Glomerular endothelial cell (primary cell): ENCODE measurements at places on chromosomes 16 and 17.

DNA sequence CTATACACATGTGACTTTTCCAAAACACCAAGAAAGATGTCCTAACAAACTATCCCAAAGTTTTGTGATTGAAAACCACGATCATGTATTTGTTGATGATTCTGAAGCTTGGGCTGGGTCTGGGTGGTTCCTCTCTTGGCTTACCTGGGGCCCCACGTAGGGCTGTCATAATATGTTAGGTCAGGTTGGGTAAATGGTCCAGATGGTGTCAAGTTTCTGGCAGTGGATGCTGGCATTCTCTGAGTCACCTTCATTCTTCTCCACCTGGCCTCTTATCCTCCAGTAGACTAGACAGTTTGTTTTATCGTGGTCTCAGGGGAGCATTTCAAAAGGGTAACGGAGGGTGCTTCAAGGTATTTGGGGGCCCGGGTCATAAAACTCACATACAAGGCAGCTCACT is 39.4 kb downstream of the SYCE1L start:
- DNase-seq = no peak

DNA sequence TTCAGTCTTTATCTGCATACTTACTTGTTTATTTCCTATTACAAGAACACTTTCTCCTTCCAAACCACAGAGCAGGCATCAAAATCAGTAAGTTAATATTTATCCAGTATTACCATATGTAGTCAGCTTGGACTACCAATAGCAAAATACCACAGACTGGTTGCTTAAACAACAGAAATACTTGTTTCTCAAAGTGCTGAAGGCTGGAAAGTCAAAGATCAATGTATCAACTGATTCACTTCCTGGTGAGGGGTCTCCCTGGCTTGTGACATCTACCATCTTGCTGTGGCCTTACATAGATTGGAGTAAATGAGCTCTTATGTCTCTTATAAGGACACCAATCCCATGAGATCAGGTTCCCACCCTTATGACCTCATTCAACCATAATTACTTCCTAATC is 2.6 kb downstream of the STXBP4 start:
- no peak for DNase-seq

- DNase-seq = no peak
These were observed 3.4 kb upstream of the SPOP start for GRCh38 chr17:49681106-49681979.

- DNase-seq = no peak
These were observed 177.1 kb downstream of the RAB11FIP4 start for GRCh38 chr17:31568539-31568938.

GRCh38 chr16:4064950-4065352 is 51.3 kb downstream of the ADCY9 start:
- no peak for DNase-seq

GRCh38 chr17:49369760-49370159 is 7.7 kb upstream of the ZNF652 start:
- no peak for DNase-seq

DNA sequence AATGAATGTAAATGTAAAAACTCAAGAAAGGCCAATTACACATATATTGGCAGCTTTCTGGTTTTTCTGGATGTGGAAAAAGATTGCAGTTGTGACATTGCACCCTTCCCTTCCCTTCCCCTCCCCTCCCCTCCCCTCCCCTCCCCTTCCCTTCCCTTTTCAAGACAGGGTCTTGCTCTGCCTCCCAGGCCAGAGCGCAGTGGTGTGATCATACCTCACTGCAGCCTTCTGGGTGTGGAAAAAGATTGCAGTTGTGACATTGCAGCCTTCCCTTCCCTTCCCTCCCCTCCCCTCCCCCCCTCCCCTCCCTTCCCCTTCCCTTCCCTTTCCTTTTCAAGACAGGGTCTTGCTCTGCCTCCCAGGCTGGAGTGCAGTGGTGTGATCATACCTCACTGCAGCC is 41.7 kb downstream of the PIK3R5 start:
- DNase-seq = no peak

- DNase-seq = no peak
These were observed 13.4 kb upstream of the CDH5 start for GRCh38 chr16:66353055-66353454.

DNA sequence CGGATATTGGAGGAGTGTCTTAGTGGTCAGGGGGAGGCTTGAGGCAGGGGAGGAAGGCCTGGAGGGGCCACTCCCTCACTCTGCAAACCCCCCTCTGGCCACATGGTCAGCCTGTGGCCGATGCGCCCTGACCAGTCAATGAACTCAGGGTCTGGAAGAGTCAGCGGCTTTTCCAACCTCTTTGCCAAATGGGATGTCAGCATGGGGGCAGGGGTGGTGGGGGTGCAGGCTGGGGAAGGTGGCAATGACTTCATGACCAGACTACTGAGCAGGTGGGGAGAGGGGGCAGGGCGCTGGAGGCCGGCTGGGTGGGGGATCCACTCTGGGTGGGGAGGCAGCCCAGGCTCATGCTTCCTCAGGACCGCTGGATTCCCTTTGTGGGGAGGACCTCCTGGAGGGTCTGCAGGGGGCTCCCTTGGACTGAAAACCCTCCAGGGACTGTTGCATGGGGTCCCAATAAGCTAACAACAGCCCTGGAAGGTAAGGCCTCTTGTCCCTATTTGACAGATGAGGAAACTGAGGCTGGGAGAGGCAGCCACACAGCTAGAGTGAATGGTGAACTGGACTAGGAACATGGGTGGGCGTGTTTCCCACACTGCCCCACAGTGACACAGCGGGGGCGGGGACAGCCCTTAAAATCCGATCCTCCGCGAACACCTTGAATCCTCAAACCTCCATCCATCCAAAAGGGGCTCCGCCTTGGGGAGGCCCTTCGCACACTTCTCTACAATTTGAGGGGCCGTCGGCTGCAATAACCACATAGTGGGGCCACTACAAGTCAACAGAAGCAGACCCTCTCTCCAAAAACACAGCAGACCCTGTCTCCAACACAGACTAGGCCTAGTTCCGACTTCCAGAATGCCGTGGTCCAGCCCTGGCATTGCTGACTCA is 81.0 kb upstream of the TOB1 start:
- DNase-seq = no peak

DNA sequence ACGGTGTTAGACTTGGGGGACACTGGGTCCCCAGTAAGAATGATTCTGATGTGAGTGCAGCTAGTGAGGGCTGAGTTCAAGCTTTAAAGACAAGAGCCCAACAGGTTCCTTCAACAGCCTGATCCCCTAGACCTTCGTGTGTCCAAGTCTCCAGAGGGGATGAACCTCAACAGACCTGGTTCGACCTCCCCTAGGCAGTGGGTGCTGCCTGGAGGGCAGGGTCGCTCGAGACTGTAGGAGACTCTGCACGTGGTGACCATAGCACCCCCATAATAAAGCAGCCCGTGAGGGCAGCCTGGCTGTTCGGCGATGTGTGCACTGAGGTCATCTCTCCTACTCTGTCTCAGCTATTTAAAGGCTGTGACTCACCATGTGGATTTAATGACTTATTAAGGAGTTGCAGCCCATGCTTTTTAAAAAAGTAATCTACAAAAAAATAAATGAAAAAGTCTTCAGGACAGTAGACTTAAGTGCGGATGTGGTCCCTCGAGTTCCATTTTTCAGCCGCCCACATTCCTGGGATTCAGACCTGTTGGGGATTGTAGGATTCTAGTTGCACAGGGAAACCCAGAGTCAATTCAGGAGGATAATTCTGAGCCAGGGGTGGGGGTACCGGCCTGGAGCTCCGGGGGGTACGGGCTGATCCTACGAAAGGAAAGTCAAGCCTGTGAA is 23.4 kb upstream of the METRNL start:
- DNase-seq = no peak

- DNase-seq = no peak
These were observed 13.4 kb downstream of the RPTOR start for GRCh38 chr17:80558046-80558445.

DNA sequence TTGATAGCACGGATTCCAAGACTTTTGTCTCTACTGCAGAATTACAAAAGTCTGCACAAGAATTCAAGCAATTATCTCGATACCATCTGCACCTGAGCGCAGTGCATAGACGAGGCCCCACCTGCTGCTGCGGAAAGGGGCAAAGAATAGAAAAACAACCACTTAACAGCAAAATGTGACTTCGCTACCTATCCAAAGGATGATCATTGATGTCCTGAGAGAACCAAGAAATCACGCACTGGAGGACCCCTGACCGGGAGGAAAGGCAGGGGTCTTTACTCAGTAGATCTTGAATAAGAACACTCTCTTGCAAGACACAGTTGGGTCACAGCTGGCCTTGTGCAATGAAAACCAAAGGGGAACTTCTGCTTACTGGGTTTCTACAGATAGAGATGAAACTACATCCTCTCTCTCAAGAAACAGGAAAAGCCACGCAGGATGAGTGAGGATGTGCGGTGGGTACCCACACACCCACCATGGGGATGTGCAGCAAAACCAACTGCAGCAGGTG is 147.4 kb upstream of the RPH3AL start:
- no peak for DNase-seq

DNA sequence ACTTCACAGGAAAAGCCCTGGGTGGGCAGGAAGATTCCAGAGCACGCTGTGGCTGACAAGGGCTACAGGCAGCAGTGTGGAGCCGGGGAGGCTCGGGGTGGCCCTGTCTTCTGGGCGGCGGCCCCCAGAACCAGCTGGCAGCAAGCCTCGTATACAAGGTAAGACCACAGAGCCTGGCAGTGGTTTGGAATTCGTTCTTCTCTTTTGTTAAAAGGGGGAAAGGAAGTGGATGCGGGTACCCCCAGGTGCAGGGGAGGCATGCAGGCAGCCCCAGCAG is 6.0 kb downstream of the UBALD1 start:
- no peak for DNase-seq

GRCh38 chr16:10037751-10038150 is 144.5 kb downstream of the GRIN2A start:
- no peak for DNase-seq

DNA sequence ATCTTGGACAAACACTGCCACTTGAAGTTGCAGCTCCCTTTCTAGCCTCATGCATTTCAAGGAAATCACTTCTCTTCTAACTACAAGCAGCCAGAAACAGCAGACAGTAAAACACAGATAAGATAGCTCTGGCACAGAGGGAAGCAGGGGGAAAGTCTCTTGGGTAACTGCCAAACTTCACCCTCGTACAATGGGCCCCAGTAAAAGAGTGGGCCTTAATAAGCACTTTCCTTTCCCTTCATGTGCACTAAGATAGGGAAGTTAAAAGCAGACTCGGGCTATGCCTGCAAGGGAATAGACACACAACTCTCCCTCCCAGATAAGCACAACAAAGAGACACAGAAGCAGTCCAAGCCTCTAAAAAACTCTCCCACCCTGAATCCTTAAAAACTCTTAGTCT is 4.2 kb upstream of the KRTAP4-5 start:
- no peak for DNase-seq

DNA sequence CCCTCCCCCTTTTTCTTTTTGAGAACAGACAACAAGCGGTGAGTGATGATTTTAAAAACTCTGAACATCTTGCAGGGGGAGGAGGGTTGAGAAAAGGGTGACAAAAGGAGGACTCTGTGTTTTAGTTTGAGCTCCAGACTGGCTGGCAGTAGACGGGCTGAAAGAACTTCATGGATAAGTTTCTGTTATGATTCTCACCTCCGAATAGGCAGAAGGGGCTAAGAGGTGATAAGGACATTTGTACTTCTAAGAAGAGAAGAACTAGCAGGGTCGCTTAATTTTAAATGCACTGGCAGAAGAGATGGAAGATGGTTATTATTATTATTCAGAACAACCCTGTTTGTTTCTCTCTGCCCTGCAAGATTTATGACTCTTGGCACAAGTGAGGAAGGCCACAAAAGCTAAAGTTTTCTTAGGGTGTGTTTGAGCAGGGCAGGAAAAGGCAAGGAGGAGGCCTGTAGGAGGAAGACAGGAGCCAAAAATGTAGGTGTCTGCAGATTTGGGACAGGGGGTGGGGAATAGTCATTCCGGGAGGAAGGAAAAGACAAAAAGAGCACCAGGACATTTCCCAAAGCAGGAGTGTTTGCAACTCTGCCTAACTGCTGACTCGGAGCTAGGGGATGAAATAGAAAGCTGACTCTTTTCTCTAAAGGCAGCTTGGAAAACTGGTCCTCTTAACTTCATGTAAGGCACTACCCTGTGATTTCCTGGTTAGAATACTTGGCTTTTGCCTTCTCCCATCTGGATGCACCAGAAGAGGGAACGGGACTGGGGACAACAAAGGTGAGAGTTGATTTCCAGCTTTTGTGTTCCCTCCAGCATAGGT is 11.9 kb upstream of the HOXB2 start:
- DNase-seq = no peak

DNA sequence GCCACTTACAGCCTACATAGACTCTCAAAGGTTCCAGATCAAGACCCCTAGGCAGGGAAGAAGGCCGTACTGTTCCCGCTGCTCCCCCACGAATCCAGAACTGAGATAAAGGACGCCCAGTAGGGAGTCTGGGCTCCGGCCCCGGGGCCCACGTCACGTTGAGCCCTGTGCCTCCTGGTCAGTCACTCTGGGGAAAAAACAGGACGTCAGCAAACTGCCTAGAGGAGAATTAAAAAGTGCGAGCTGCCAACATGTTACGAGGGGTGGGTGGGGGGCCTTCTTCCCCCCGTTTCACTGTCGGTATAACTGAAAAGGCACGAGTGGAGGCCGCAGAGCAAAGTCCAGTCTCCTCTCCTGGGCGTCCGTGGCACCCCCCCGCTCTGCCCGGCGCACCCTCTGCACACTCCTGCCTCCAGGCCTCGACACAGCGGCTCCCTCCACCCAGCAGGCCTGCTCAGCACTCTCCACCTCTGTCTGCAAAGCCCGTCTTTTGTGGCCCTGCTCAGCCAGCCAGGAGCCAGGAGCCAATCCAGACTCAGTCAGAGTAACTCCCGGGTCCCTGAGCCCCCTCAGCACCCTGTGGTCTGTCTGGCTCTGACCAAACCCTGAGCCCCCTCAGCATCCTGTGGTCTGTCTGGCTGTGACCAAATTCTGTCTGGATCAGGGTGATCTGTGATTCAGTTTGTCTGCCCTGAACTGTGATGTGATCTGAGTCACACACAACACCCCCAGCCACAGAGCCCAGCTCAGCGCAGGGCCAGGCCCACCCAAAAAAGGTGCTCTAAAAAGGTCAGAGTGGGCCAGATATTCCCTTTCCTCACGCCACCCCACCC is 6.2 kb downstream of the ITGAE start:
- no peak for DNase-seq

- DNase-seq = no peak
These were observed 260.6 kb downstream of the CPPED1 start for GRCh38 chr16:12542818-12543699.

DNA sequence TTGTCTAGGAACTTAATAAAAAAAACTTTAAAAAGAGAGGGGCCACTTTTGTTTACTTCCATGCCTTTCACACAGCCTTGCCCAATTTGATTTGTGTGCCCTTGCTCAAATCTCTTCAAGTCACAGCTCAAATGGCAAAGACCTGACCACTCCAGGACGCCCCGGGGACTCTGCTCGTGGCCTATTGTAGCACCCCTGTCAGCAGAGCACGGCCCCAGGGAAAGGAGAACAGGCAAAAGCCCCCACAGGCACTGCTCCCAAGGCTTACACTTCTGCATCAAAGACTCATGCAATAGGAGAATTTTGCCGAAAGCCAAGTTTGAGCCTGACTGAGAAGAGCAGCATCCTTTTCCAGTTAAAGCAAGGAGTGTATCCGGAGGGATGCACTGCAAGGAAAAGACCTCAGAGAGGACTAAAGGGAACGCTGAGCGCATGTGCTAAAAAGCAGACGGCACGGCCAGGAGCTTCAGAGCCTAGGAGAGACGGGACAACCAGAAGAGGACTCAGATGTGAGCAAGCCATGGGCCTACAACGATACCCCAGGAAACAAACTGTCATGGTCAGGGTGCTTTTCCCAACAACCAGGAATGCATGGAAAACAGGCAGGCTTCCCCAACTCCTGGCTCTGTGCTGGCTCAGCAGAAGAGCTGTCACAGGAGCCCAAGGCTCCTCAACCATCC is 8.2 kb downstream of the CREBBP start:
- no peak for DNase-seq
